ENCODE measurements at places on chromosomes 13 and 19. TPM values are rescaled to one million over a fixed set of nuclear protein-coding genes. Genes with fewer than 3 reads are reported as not detected.

SPACA4 gene
- total RNA-seq: not detected

TEX26 gene
- not detected for total RNA-seq

- DNase-seq: no peak
Observed at GRCh38 chr13:39675904-39676303, 20.4 kb downstream of the COG6 start.

DNA sequence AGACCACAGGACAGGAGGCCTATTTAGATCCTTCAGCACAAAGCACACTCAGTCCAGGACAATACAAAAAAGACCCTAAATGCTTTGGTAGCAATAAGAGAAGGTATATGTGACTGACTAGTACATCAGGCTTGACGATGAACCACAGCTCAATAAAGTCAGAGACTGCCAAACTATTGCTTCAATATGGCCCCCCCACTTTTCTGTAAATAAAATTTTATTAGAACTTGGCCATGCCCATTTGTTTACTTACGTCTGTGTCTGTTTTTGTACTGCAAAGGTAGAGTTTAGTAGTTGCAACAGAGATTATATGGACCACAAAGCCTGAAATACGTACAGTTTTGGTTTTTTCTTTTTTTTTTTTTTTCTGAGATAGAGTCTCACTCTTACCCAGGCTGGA, 136.7 kb downstream of the IRS2 start:
- no peak for DNase-seq

FUT6 gene
- total RNA-seq: not detected

DNA sequence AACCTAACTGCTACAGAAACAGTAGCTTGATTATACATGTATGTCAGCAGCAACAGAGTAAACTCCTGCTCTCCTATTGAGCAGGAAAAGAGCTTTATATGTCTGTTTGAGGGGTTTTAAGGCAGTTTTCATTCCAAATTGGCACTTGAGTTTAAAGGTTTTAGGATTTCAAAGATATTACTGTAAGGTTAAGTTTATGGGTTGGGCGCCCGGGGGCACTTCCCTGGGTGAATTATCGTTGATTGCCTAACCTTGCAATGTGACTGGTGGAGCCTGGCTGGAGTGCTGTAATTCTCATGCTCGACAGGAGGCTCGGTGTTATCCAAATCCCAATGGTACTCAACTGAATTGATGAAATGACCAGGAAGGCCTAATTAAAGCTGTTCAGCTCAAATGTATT, 1586.1 kb downstream of the OLFM4 start:
- DNase-seq: no peak

DNA sequence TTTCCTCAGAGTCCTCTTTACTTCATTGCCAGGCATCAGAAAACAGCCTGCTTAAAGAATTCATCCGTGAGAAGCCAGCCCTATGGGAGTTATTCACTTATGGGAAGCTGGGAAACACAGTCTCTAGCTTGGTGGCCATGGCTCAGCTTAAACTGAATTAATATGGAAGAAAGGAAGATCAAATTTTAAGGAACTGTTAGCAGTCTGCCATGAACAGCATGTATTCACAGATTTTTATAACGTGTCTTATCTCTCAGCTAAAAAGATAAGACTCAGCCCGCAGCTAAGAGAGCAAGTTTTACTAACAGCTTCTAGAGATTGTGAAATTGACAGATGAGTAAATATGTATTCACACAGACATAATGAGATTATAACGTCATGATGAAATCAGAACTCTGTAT, 253.7 kb upstream of the RXFP2 start:
- no peak for DNase-seq

MCEMP1 gene
- total RNA-seq: not detected

DNA sequence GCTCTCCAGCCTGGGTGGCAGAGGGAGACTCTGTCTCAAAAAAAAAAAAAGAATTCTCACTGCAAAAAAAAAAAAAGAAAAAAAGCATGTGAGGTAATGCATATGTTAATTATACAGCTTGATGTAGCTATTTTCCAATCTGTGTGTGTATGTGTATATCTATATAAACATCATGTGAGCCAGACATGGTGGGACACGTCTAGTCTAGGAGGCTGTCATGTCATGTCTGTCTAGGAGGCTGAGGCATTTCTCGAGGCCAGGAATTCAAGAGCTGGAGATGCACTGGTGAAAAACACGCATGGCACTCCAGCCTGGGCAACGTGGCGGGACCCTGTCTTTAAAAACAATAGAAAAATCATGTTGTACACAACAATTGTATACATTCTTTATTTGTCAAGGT, 6.9 kb upstream of the SBK3 start:
- DNase-seq: no peak

SIAH3 gene
- total RNA-seq: 0.07 TPM

C13orf46 gene
- total RNA-seq: 0.27 TPM

DNA sequence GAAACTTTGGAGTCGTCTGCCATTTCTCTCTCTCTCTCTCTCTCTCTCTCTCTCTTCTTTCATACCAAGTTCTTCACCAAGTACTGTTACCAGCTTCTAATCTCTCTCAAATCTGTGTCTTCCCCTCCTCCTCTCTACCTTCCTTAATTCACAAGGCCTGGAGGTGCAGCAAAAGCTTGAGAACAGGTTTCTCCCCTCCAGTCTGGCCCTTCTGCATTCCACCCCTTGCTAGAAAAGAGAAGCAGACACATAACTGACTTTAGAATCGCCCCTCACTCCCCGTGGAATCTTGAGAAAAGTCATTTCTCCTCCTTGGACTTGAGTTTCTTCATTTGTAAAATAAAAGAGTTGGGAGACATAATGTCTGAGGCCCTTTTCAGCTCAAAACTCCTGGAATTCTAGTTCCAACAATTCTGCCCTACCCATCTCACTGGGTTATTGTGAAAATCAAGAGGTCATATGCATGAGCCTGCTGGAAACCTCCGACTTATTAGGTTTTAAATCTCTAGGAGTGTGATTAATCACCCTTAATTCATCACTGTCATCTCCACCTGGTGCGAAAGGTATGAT, 20.4 kb downstream of the AMER2 start:
- DNase-seq: no peak

ZNF729 gene
- total RNA-seq: not detected

KPNA3 gene
- 49.0 TPM for total RNA-seq

DNA sequence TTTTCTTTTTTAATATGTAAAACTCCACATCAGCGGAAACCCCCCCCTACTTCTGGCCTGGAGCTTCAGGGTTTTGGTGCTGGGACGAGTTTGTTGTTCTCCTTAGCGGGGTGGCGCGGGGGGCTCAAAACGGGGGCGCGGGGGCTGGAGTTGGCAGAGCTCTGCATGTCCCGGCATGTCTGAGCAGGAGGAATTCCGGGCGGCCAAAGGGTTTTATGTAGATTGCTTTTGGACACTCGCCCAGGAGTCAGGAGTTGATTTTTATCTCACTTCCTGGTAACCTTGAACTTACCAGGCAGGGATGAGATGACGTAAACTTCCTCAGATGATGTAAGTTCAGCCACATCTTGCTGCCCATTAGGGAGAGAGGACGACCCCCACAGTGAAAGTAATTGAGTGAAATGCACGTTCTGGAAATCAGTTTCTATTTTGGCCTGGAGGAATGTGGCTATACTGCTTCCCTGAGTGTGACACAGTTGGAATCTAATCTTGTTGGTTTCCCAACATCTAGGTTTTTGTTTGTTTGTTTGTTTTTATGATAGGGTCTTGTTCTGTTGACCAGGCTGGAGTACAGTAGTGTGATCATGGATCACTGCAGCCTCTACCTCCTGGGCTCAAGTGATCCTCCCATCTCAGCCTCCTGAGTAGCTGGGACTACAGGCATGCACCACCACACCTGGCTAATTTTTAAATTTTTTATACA, 21.0 kb upstream of the GDF15 start:
- no peak for DNase-seq

PSG2 gene
- not detected for total RNA-seq

DNA sequence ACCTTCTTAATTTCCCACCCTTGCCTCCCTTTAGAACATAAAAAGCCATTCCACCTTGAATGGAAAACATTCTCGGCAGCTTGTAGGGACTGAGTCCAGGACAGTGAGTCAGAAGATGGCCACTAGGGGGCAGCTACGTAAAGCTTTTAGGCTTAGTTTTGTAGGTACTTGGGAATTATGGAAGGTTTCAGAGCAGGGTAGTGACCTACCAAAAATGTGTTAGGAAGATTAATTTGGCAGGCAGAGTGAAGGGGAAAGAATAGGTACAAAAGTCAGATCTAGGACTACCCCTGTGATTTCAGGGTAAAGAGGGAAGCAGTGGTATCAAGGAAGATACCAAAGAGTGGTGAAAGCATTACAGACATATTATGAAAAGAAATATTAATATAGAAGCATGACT, 198.4 kb downstream of the NDFIP2 start:
- DNase-seq: no peak

Data from activated T-helper 2 cell treated with anti-CD3 and anti-CD28 coated beads, Interferon-gamma antibody, Interleukin-2, Interleukin-4, amounts not matched to agents 10 μg/mL and 5 μg/mL and 100 μg/mL, durations not matched to agents 14 hours and 24 hours and 36 hours (primary cell).